ENCODE measurements at places on chromosomes 1 and 21.
A peak's percentile ranks its signal among the peaks of the same experiment; 100 is the strongest.

DNA sequence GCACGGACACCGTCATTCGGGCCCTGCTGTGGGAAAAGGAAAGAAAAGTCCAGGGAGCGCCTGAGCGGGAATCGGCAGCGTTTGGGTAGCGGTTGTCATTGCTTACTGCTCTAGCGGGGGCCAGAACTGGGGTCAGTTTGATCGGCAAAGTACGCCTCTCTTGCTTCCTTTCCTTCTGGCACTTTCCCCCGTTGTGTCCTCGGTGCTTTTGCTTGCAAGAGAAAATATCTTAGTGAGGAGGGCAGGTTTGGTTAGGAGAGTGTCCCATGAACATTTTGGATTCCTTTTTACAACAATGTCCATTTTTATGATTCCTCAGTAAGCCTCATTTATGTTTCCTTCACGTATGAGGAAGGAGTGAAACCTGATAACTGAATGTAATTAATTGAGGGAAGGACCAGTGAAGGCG lies 670 bp downstream of the ST3GAL3 start:
- peak; percentile 26 for DNase-seq

DNA sequence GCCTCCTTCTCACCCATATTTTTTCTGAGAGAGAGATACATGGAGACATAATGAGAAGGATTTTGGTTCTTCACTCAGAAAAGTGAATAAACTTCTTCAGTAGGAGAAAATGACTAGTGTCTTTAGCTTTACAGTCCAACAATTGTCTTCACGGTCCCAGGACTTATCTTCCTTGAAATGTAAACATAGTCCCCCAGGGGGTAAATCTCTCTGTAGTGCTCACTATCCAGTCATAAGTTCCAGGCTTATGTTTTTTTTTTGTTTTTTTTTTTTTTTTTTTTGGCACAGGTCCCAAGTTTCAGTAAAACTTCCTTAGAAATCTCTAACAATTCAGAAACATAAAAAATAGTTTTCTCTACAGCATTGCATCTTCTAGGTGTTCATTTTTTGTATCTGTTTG lies 890.2 kb upstream of the B3GALT2 start:
- DNase-seq = no peak

DNA sequence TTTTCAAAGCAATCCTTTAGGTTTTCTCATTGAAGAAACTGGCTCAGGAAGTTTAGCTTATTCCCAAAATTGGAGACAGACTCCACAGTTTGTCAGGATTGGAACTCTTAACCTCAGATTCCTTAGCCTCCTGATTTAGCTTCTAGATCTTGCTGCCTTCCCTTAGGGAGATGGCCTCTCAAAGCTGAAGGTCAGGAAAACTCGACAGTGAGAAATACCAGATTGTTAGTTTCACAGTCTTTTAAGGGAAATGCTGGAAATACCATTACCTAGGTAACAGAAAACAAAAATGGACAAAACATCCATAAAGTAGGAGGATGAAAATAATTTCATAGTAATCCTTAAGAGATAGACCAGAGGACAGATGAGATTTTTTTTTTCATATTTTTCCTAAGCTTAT lies 7.8 kb downstream of the RASAL2 start:
- no peak for DNase-seq

DNA sequence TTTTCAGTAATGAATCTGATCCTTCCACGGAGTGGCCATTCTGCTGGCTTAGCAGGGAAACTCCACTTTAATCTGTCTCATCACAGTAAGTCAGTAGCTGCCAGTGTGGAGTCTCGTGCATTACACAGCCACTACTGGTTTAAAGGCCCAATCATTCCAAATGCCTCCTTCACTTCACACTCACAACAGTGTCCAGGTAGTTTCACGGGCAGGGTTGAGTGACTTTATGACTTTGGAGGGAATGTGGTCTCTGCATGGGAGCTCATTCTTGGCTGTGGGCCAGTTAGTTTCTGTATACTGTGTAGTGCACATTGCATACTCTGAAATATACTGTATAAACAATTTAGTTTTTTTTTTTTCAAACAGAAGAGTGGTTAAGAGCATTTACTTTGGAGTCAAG lies 34.6 kb upstream of the C1orf87 start:
- no peak for DNase-seq

DNA sequence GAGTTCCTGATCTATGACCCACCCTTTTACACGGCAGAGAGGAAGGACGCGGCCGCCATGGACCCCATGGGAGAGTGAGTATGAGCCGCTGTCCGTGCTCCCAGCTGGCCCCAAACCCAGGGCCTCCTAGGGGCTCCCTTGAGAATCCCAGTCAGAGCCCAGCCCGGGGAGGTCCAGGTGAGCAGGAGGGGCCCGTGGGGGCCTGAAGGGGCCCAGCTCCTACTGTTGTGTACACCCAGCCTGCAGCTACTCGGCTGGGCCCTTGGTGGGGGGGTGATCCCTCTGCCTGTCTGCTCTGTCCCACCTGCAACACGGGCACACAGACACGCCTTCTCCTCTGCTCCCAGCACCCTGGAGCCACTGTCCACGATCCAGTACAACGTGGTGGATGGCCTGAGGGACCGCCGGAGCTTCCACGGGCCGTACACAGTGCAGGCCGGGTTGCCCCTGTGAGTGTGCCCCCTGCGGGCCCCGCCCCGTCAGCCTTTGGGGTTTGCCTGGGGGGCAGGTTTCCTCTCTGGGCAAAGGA lies 28.6 kb upstream of the LRRC3 start:
- no peak for DNase-seq

GRCh38 chr1:236122176-236122575 lies 20.2 kb upstream of the GPR137B start:
- no peak for DNase-seq

GRCh38 chr1:6184083-6184783 lies 4.1 kb upstream of the CHD5 start:
- DNase-seq = no peak

- no peak for DNase-seq
Measured at GRCh38 chr1:197807739-197808453, 32.6 kb upstream of the DENND1B start.

DNA sequence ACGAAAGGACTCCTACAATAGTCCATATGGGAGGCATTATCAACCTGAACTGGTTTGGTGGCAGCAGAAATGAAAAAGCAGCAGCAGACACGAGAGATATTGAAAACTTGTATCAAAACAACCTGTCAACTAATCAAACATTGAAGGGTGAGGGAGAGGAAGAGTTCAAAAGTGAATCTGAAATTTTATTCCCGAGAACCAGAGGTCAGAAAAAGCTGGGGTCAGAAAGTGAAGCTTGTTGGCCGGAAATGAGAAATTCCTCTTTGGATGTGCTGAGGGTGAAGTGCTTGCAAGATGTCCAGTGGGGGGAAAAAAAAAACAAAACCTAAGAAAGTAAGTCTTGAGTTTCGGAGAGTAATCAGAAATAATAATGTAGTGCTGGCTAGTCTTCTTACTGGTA lies 1.9 kb upstream of the C4BPA start:
- no peak for DNase-seq

DNA sequence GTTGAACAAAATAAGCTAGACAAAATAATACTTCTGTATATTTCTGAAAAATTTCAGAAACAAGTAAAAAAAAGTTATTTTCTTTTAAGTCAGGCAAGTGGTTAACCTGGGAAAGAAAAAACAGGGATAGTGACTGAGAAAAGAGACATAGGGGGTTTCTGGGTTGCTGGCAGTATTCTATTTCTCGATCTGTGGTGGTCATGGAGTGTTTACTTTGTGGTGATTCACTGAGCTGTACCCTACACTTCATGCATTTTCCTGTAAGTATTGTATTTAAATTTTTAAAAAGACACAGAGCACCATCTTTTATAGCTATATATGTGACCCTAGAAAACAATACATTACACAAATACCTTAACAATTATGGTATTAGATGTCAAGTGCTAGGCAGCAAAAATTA lies 58.2 kb downstream of the ZNF644 start:
- no peak for DNase-seq

DNA sequence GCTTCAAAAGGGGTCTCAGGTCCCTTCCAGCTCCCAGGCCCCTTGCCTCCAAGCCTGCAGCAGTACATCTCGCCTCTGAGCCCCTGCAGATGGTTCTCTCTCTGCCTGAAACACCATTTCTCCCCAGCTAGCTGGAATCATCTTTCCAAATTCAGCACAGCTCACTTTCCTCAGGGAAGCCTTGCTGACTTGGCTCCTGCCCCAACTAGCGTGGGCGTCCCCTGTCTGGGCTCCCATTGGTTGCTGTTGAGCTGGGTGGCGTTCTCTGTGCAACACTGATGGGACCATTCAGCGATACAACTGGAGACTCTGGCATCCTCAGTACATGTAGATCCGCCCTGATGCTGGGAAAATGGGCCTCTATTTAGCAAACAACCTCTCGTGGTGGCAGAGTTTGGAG lies 141.3 kb upstream of the IGSF21 start:
- DNase-seq = no peak

DNA sequence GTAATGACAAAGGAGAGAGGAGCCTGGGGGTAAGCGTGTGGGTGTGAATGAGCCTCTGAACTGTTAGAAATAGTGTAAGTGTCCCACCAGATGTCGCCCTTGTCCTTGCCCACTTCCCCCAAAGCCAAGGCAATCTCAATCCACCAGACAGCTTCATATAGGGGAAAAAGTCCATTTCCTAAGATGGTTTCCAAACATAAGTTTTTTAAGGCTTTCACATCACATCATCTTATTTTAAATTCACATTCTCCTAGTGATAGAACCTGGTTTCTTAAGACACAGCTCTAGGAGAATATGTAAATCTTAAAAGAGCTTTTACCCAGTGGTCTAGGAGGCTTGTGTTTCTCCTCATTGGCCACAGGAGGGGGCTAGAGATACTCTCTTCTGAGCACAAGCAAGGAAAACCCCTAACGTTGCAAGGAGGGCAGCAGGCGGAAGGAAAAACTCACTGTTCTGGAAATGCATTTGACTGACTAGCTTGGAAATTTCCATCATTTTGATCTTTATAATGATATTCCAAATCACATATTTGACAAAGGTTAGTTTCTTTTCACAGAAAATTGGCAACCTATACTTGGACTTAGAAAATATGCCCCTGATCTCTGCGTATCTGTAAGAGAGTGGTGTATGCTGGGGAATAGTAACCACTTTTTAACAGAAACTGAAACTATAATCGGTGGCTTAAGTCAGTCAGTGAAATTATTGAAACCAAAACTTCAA lies 51.9 kb upstream of the LPAR3 start:
- DNase-seq = peak; percentile 94

DNA sequence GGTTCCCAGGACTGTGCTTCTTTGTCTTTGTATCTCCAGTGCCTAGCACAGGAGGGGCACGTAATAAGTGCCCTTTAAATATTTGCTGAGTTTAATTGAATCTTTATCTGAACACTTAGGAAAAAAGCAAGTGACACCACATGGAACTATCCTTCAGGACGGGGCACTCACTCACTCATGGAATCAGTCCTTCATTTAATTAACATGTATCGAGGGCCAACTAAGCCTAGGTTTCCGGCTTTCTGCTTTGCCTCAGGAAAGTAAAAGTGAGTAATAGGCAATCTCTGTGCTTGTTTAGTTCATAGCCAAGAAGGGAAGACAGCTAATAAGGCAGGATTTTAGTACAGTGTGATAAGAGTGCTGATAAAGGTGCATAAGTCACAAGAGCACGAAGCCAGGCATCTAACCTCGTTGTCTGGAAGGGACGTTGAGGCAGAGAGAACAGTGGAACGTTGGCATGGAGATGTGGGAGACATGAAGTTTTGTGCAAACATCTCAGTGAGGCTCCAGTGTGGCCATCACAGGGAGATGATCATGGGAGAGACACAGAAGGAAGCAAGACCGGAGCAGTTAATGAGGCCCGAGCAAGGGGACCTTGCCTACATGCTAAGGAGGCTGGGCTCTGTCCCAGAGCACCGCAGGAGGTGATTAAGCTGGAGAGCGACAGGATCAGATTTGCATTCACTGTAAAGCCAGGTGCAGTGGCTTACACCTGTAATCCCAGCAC lies 54.1 kb upstream of the TRIM67 start:
- no peak for DNase-seq

DNA sequence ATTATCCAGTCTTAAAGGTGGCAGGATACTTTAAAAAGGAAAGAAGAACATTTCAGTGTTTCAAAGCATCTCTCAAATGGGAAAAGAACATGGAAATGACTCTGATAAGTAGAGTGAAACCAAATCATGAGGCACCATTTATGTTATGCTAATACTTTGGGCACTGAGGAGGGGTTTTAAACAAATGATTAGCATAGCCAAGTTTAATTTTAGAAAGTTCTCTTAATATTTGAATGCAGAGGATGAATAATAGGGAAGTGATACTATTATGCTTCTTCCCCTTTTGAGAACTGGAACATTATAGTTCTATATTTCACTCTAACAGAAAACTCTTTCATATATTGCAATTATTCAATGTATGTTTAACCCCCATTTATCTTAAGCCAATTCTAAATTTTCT lies 1181.9 kb upstream of the PRMT6 start:
- DNase-seq = no peak

DNA sequence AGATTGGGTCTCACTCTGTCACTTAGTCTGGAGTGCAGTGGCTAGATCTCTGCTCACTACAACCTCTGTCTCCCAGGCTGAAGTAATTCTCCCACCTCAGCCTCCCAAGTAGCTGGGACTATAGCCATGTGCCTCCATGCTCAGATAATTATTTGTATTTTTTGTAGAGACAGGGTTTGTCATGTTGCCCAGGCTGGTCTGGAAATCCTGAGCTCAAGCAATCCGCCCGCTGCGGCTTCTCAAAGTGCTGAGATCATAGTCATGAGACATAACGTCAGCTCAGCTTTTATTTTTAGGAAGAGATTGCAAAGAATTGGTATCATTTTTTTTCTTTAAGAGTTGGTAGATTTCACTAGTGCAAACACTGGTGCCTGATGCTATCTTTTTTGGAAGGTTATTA lies 244.9 kb downstream of the DSCAM start:
- no peak for DNase-seq

- no peak for DNase-seq
Measured at GRCh38 chr1:96464991-96465390, 256.6 kb upstream of the PTBP2 start.

- no peak for DNase-seq
Measured at GRCh38 chr1:36699113-36699911, 216.6 kb upstream of the CSF3R start.

GRCh38 chr1:72462186-72462905 lies 180.0 kb upstream of the NEGR1 start:
- DNase-seq = no peak

DNA sequence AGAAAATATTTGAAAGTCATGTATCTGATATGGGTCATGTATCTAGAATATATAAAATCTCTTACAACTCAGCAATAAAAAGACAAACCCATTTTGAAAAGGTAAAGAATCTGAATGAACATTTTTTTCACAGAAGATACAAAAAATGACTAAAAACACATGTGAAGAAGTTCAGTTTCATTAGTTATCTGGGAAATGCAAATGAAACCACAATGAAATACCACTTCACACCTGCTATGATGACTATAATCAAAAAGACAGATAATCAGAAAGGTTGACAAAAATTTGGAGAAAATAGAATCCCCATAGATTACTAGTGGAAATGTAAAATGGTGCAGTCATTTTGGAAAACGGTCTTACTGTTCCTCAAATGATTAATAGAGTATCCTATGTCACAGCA lies 631.0 kb downstream of the MRPL39 start:
- DNase-seq = no peak

- DNase-seq = no peak
Measured at GRCh38 chr1:169052727-169053126, 53.8 kb upstream of the ATP1B1 start.
